Upper lobe of right lung (tissue), 1 donor: ENCODE measurements at places on chromosomes 7 and 10.

DNA sequence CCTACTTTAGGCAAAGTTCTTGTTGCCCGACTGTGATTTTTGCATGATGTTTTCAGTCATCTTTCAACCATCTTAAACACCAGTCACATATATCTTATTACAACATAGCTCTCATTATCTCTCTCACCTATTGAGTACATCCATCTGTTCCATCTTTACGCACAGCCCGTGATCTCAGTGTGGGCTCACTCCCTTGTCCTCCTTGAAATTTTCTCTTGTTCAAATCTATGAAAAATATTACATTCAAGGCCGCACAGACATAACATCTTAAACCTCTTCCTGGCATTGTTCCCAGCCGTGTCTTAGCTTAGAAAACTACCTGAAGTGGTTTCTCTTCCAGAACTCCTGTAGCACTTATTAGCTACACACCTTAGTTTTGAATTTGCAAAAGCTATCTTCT lies 32.6 kb downstream of the NET1 start:
- no peak for DNase-seq

DNA sequence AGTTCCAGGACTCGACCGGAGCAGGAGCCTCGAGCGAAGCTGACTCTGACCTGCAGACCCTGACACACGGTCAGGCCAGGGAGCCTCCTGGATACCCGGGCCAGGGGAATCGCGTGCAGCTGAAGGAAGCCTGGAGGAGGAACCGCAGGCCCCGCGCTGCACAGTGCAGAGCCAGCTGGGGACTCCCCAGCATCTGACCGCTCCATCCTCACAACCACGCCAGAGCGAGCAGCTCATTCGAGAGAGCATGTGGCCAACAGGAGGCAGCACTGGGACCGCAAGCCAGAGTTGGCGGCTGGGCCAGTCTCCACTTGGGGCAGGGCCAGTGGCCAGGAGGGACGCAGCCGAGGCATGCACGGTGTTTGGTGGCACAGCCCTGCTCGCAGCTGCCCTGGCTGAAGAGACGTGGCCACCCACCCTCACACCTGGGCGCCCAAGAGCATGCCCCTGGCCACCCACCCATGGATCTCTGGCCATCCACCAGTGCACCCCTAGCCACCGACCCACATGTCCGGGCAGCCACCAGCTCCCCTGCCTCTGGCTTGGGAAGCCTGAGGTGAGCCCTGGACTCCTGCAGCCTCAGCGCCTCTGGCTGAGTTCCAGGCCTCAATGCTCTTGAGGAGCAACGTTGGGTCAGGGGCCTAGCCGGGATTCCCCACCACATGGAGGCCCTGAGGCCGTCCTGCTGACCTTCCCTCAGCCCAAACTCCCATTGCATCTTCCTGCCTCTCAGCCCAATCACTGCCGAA lies 213.9 kb downstream of the ELFN1 start:
- DNase-seq, result no peak

DNA sequence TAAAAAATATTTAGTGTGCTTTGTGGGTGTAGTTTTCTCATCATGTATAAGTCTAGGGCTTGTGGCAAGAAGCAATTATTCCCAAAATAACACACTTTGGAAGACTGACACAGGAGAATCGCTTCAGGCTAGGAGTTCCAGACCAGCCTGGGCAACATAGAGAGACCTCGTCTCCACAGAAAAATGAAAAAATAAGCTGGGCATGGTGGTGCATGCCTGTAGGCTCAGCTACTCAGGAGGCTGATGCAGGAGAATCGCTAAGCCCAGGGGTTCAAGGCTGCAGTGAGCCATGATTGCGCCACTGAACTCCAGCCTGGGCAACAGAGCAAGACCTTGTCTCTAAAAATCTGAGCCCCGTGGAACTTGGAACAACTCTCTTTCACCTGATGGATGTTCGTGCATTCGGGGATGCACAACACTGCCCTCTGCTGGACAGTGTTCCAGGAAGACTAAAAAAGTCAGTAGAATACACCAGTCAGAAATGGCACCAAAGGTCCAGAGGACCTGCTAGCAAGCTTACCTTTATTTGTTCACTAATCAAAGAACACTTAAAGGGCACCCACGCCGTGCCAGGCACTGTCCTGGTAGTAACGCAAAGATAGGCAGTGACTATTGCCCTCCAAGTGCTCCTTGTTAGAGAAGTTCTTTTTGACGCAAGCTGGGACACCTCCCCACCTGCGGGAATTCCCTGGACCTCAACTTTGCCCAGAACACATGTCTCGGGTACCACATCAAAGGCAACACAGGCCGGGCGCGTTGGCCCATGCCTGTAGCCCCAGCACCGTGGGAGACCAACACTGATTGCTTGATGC lies 81.9 kb upstream of the CALN1 start:
- peak; percentile 72 for DNase-seq

DNA sequence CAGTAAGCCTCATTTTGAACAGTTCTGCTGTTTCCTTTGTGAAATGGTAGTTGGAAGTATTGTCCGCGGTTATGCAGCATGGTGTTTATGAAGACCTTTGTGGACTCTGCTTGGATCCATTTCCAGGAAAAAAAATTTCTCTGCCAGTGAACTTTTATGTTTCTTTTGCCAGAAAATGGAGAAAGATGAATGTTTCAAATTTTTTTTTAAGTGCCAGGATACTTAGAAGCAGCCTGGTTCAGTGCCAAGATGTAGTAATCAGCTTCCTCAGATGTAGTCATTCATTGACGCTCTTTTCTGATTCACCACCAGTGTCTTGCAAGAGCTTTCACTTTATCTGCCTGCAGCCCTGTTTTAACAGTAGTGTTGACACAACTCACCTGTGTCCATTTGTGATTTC lies 258.2 kb downstream of the SDK1 start:
- DNase-seq, result no peak

GRCh38 chr7:46996972-46997371 lies 584.9 kb downstream of the TNS3 start:
- no peak for DNase-seq

GRCh38 chr7:115417662-115418061 lies 495.8 kb downstream of the MDFIC start:
- no peak for DNase-seq

- DNase-seq, result peak; percentile 74
Observed at GRCh38 chr7:70694434-70694970, 437.4 kb upstream of the GALNT17 start.

GRCh38 chr7:46291601-46292150 lies 370.6 kb upstream of the IGFBP3 start:
- no peak for DNase-seq

DNA sequence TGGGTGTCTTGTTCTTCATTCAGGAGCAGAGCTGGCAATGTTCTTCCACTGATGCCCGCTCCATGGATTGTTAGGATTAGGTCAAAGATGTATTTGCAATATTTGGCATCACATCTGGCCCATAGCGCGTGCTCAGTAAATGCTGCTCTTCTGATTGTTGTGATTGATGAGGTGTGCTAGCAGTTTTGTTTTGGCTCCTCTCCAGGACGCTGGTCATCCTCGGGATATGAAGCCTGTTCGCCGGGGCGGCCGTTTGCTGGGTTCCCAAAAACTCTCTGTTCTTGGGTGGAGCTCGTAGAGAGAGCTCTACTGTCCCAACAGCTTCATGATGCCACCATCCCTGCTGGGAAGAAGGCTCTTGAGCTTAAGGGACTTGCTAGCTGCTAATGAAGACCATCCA lies 96.9 kb downstream of the XRCC2 start:
- DNase-seq, result no peak

GRCh38 chr7:47295606-47296005 lies 286.3 kb downstream of the TNS3 start:
- no peak for DNase-seq

GRCh38 chr7:85090143-85090542 lies 96.7 kb downstream of the SEMA3D start:
- DNase-seq, result no peak

DNA sequence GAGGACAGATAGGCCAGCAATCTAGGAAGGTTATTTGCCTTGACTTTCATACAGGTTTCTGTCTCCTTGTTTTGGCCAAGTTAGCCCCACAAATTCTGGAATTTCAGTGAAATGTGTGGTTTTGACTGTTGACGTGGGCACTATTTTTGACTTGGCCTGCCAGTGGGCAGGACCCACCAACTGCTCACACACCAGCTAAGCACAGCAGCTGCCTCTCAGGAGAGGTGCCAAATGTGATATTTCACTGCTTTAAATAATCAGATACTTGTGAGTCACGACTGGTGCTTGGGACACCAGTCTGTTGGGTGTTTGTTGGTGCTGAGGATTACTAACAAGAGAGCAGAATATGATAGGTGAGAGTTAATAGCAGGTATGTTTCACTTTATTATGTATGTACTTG lies 409.7 kb upstream of the MTPN start:
- DNase-seq, result no peak

DNA sequence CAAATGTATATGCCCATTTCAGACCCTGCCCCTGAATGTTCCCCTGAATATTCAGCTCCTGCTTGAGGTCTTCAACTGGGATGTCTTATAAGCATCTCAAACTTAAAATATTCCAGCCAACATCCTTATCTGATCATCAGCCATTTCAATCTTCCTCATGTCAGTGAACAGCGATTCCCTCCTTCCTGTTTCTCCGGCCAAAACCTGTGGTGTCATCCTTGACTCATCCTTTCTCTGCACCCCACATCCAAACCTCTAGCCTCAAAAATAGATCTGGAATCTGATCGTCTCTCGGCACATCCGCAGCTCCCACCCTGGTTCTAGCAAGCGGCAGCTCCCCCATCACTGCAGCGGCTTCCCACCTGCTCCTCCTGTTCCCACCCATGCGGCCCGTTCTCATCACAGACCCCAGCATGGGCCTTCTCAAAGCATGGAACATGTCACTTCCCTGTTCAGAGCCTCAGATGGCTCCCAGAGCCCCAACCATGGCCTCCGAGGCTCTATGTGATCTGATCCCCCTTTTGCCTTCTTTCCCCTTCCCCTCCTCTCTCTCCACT lies 165.7 kb downstream of the HECW1 start:
- no peak for DNase-seq

- DNase-seq, result no peak
Observed at GRCh38 chr7:30956704-30957103, 7.0 kb upstream of the GHRHR start.

DNA sequence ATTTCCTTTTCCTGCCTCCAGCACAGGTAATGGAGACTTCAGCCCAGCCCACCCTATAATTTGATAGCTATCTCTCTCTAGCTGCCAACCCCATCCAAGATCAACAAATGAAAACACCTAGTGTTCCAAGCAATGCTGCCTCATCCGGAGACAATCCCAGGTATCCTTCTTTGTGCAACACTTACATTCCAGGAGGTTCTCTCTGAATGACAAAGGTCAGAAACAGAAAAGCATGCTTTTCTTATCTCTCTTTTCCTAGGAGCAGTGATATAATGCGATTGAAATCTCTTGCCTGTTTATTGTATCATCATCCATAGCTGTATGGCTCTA lies 699.3 kb downstream of the INHBA start:
- DNase-seq, result no peak

DNA sequence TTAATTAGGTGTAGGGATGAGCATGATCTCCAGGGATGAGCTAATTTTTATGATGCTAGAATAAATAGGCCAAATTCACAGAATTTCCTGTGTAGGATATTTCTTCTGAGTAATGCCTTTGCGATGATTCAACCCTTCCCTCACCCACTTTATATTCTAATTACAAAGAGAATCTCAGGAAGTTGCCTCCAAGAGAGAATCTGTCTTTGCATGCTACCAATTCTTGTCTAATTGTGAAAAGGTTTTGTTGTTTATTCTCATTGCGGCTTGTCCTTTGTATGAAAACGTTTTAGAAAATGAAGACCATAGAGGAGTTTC lies 6.3 kb downstream of the C7orf57 start:
- no peak for DNase-seq

DNA sequence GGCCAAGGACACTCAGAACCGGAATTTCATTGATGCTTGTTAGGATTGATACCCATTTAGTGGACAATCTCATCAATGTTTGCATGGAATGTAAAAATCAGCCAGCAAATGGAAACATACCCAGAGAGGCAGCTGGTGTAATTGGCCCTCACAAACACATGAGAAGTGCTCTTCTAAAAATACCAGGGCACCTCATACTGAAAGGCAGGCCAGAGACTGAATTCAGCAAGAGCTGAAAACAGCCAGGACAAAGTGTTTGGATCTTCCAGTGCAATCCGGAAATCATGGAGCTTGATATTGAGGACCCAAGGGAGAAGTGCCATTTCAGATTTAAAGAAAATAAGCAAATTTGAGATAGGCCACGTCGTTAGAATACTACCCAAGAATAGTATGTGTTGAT lies 498.6 kb downstream of the GALNT17 start:
- DNase-seq, result no peak

- peak; percentile 51 for DNase-seq
Observed at GRCh38 chr7:150406567-150407421, 27.7 kb downstream of the ZNF775 start.

DNA sequence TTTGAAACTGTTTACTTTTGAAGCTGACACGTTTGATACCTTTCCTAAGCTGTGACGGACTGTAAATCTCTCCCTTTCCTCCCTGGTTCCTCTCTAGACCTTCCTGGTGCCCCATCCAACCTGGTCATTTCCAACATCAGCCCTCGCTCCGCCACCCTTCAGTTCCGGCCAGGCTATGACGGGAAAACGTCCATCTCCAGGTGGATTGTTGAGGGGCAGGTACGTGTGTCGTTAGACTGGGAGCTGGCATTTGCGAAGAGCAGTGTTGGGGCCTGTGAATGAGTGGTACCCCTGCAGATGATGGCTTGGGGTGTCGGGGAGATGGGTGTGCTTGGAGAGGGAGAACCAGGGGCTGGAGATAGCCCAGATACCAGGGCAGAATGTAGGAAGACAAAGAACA lies 602.7 kb upstream of the FOXK1 start:
- no peak for DNase-seq

DNA sequence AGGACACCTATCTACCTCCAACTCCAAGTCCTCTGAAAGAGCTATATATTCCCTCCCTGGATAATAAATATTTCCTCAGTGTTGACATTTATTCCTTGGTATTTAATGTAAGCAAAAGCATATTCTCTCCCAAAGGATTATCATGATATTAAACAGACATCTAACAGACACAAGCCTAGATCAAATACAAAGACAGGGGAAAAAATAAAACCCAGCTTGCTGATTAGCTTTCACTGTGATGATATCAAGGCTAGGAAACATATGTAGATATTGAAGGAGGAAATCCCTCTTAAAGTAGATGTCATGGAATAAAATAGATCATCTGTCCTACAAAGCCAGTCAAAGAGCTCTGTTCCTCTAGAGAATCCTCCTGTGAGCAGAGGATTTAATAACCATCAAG lies 95.2 kb downstream of the CRPPA start:
- no peak for DNase-seq

GRCh38 chr7:93958651-93959050 lies 37.1 kb downstream of the GNG11 start:
- no peak for DNase-seq
